ENCODE measurements at places on chromosomes 7 and 10.

GRCh38 chr7:10075866-10076265 is 897.8 kb upstream of the PHF14 start:
- no peak for DNase-seq

GRCh38 chr7:5694221-5694754 is 87.2 kb downstream of the RNF216 start:
- peak; percentile 82 for DNase-seq

DNA sequence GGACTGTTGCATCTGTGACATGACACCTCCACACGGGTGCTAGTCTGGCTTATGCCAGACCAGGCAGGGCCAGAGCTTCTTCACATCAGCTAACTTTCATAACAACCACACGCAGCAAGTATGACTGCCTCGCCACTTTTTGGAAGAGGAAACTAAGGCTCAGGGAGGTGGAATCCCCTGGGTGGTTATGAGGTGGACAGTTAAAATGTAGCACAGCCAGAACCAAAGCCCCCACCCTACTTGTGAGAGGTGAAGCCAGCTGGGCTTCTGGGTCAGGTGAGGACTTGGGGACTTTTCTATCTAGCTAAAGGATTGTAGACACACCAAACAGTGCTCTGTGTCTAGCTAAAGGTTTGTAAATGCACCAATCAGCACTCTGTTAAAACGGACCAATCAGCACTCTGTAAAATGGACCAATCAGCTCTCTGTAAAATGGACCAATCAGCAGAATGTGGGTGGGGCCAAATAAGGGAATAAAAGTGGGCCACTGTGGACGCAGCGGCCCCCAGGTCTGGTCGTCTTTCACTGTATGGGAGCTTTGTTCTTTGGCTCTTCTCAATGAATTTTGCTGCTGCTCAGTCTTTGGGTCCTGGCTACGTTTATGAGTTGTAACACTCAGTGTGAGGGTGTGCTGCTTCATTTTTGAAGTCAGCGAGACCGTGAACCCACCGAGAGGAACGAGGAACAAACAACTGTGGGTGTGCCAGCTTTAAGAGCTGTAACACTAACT is 171.0 kb downstream of the PTPN20 start:
- DNase-seq = no peak

- peak; percentile 8 for DNase-seq
Observed at GRCh38 chr7:74343281-74344131, 54.3 kb downstream of the CLIP2 start.

DNA sequence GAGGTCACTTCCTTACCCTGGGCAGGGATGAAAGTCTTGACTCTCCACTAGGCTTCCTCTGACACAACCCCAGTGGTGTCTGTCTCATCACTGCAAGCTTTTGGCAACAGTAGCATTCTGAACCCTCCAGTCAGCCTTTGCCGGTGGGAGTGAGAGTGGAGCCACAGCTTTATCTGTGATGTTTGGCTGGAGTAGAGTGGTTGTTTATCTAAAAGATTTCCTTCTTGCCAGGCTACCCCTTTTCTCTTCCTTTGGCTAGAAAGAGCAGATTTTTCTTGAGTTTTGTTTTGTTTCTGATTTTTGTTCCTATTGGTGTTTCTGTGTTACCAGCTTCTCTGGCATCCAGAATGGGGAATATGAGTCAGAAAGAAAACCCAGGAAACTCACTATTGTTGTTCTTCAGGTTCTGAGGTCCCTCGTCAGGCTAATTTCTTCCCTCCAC is 98.9 kb upstream of the KIF5B start:
- DNase-seq = no peak
